ENCODE measurements at places on chromosomes 6 and 20. TPM values are rescaled to one million over a fixed set of nuclear protein-coding genes. Genes with fewer than 3 reads are reported as not detected.

The TRIM10 gene
- not detected for total RNA-seq

- no peak overlapping the region for H3K27ac ChIP-seq
- no peaks in the 10 kb centered on the region for H3K36me3 ChIP-seq
- H3K4me3 ChIP-seq: no peak overlapping the region
- DNase-seq: peak; percentile 87
Measured at GRCh38 chr20:44384423-44385027, 29.0 kb downstream of the HNF4A start.

The ZCCHC3 gene
- 21.5 TPM for total RNA-seq

The DSP gene
- 71.6 TPM for total RNA-seq

GRCh38 chr6:34486106-34486740, 20.3 kb downstream of the PACSIN1 start:
- no peaks in the 10 kb centered on the region for H3K36me3 ChIP-seq
- H3K4me1 ChIP-seq: peaks cover 20% of the 10 kb centered on the region
- no peak overlapping the region for H3K27ac ChIP-seq
- H3K27me3 ChIP-seq: no peaks in the 10 kb centered on the region
- no peak for DNase-seq
- no peak overlapping the region for H3K4me3 ChIP-seq

DNA sequence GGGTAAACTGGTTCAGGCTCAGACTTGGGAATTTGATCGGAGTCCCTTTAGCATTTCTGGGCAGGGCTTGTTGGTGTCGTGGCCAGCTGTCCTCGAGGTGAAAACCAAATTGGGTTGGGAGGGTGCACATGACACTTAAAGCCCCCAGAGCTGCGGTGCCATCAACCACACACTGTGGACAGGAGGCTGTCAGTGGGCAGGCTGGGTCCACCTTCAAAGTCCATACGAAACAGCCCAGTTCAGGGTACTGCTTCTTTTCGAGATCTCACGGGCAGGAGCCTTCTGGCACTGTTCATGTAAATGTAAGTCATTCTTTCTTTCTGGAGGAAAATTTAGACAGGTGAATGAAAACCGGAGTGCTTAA, 7.0 kb downstream of the SYNJ2 start:
- H3K4me3 ChIP-seq: no peak overlapping the region
- H3K36me3 ChIP-seq: no peaks in the 10 kb centered on the region
- peaks cover 56% of the 10 kb centered on the region for H3K4me1 ChIP-seq
- no peak overlapping the region for H3K27ac ChIP-seq
- DNase-seq: no peak

GRCh38 chr6:130752267-130752666, 74.9 kb upstream of the SMLR1 start:
- no peak overlapping the region for H3K27ac ChIP-seq
- DNase-seq: no peak
- no peaks in the 10 kb centered on the region for H3K36me3 ChIP-seq
- no peaks in the 10 kb centered on the region for H3K4me1 ChIP-seq

The RSPH4A gene
- not detected for total RNA-seq

The HDGFL1 gene
- total RNA-seq: not detected

GRCh38 chr6:21745543-21746337, 152.2 kb downstream of the SOX4 start:
- H3K27me3 ChIP-seq: no peaks in the 10 kb centered on the region
- no peak overlapping the region for H3K4me3 ChIP-seq
- no peak overlapping the region for H3K27ac ChIP-seq
- peaks cover 37% of the 10 kb centered on the region for H3K4me1 ChIP-seq

DNA sequence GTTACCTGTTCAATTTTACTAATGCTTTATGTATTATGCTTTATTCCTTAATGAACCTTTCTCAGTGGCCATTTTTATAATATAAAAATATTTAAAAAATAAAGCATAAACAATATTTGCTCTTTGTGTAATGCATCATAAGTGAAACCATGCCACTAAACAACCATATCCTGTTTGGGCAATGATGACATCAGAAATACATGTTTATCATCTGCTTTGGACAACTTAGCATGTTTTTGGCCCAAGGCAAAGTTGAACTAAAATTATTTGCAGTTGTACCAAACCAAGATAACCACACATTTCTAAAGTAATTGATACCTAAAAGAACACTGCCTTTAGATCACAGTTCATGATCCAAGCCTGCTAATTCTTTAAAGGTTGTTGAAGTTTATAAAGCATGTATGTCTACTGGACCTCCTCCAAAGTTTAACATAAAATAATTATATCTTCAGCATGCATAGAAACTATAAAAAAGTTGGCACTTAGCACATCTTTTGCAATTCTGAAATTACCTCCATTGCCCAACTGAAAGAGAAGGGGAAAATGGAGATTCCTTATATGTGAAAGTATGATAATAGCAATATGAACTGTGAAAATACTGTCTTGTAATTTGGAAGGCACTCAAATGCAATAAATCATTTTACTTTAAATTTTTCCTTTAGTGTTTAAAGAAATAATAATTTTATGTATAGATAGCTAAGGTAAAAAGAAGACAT, 325.6 kb upstream of the RUNX2 start:
- H3K36me3 ChIP-seq: no peaks in the 10 kb centered on the region
- no peaks in the 10 kb centered on the region for H3K4me1 ChIP-seq
- H3K27me3 ChIP-seq: no peaks in the 10 kb centered on the region
- H3K27ac ChIP-seq: no peak overlapping the region
- no peak for DNase-seq

- no peaks in the 10 kb centered on the region for H3K36me3 ChIP-seq
- H3K27ac ChIP-seq: no peak overlapping the region
- no peak for DNase-seq
- H3K27me3 ChIP-seq: no peaks in the 10 kb centered on the region
- H3K4me1 ChIP-seq: no peaks in the 10 kb centered on the region
Measured at GRCh38 chr6:15551798-15552197, 111.0 kb downstream of the DTNBP1 start.

- peaks cover 9% of the 10 kb centered on the region for H3K4me1 ChIP-seq
- no peak for DNase-seq
- no peaks in the 10 kb centered on the region for H3K27me3 ChIP-seq
Measured at GRCh38 chr6:37477656-37478435, 21.8 kb downstream of the CCDC167 start.

- no peak for DNase-seq
- no peak overlapping the region for H3K4me3 ChIP-seq
- H3K27me3 ChIP-seq: peaks cover 91% of the 10 kb centered on the region
- H3K27ac ChIP-seq: no peak overlapping the region
- H3K36me3 ChIP-seq: no peaks in the 10 kb centered on the region
Measured at GRCh38 chr20:58800134-58800871, 50.4 kb downstream of the GNAS-AS1 start.

- no peak for DNase-seq
Measured at GRCh38 chr6:142448091-142448729, 146.4 kb downstream of the ADGRG6 start.

The SOX18 gene
- 1.1 TPM for total RNA-seq

The INSM1 gene
- 0.04 TPM for total RNA-seq

DNA sequence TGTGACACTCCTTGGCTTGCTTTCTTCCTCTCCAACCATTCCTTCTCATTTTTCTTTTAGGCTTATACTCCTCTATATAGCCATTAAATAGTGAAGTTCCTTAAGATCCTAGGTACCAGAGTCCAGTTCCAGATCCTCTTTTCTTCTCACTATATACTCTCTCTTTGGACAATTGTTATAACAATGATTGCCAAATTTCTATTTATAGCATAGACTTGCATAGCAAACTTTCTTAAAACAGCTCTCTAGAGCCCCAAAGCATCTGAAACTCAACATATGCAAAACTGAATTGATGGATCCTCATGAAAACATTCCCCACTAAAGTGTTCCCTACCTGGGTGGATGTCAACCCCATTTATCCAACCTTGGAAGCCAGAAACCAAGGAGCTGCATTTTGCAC, 13.4 kb downstream of the PHIP start:
- no peak for DNase-seq
- H3K4me3 ChIP-seq: no peak overlapping the region
- H3K27me3 ChIP-seq: no peaks in the 10 kb centered on the region
- H3K4me1 ChIP-seq: no peaks in the 10 kb centered on the region
- peaks cover 10% of the 10 kb centered on the region for H3K36me3 ChIP-seq

- H3K36me3 ChIP-seq: no peaks in the 10 kb centered on the region
- DNase-seq: no peak
- peaks cover 50% of the 10 kb centered on the region for H3K27me3 ChIP-seq
- H3K4me3 ChIP-seq: peak within 1 kb of the TSS; percentile 55
- H3K4me1 ChIP-seq: peaks cover 29% of the 10 kb centered on the region
Measured at GRCh38 chr6:3227363-3228045, at the start of gene TUBB2B. TSS of gene TUBB2B (minus strand) at chr6:3227653. CDS start at chr6:3227543, 110 bp downstream.

The RFX6 gene
- 0.17 TPM for total RNA-seq

DNA sequence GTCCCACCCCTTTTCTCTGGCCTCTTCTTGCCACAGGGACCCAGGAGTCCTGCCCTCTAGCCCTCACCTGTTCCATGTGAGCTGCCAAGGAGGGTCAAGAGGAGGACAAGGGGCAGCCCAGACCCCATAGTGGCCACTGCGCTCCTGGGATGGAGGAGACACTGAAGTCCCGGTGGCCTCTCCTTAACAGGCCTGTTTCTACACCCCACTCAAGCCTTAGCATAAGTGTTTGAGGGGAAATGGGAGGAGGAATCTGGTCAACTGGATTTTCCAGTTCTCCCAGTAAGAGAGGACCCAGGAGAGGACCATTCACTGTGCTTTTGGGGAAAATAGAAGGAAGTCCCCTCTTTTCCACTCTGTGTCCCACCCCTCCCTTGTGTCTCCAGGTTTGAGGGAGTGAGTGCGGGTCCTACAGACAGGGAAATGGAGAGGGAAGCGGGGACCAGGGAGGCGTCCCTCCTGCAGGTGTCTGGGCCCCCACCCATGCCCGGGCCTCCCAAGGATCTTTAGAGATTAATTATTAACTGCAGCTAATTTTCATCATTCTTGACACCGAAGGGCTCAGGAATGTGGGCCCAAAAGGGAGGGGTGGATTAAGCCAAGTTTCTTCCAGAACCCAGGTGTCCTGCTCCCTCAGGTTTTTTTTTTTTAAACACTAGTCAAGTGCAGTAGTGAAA, at the start of gene SFTA2:
TSS of gene SFTA2 (minus strand) at position 202 of the 677 bp plus-strand sequence. CDS start at position 128, 74 bp downstream.
- H3K27me3 ChIP-seq: no peaks in the 10 kb centered on the region
- H3K36me3 ChIP-seq: peaks cover 13% of the 10 kb centered on the region
- H3K4me1 ChIP-seq: peaks cover 7% of the 10 kb centered on the region

GRCh38 chr20:21396599-21397340, 556 bp downstream of the NKX2-4 start:
- H3K27me3 ChIP-seq: peaks cover 40% of the 10 kb centered on the region
- no peak for DNase-seq
- no peaks in the 10 kb centered on the region for H3K36me3 ChIP-seq
- H3K4me1 ChIP-seq: no peaks in the 10 kb centered on the region
- H3K27ac ChIP-seq: no peak overlapping the region

The LAMA5 gene
- 308 TPM for total RNA-seq

- H3K27me3 ChIP-seq: no peaks in the 10 kb centered on the region
- peak; percentile 49 for DNase-seq
- no peaks in the 10 kb centered on the region for H3K36me3 ChIP-seq
- peaks cover 17% of the 10 kb centered on the region for H3K4me1 ChIP-seq
- H3K27ac ChIP-seq: 0 out of 2 replicates have a peak overlapping the region, but pooled peaks have one; percentile 17
Measured at GRCh38 chr6:21438986-21439352, 154.6 kb upstream of the SOX4 start.

DNA sequence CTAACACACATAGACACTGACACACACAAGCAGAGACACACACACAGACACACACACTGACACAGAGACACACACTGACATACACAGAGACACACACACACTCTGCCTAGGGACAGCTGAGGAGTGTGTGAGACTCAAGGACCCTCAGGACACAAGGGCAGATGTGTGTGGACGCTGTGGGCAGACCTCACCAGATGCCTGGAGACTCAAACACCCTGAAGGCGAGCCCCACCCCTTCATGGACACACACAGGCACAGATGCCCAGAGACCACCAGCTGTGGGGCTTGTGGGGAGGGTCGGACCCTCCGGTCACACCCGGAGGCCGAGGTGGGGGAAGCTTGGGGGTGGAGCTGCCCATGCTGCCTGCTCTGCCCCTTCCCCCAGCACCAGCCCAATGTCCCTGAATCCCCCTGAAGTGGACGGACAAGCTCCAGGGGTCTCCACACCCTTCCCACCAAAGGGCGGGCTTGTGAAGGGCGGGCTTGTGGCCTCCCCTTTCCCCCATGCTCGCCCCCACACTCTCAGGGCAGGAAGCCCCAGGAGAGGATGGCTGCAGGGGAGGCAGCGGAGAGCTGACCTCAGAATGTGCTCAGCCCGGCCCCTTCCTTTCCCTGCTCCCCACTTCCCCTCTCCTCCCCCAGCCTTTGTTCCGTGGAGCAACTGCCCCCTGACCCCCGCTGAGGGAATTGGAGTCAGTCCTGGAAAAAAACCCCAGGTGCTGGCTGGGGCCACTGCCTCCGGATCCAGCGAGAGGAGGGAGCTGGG, 13.9 kb upstream of the ABHD16B start:
- H3K4me1 ChIP-seq: peaks cover 7% of the 10 kb centered on the region
- DNase-seq: no peak
- H3K27ac ChIP-seq: no peak overlapping the region
- no peak overlapping the region for H3K4me3 ChIP-seq
- peaks cover 8% of the 10 kb centered on the region for H3K27me3 ChIP-seq

- H3K36me3 ChIP-seq: no peaks in the 10 kb centered on the region
- no peak overlapping the region for H3K27ac ChIP-seq
- no peak overlapping the region for H3K4me3 ChIP-seq
- no peaks in the 10 kb centered on the region for H3K27me3 ChIP-seq
- DNase-seq: peak; percentile 74
Measured at GRCh38 chr6:41040101-41040939, 1.3 kb upstream of the UNC5CL start.

DNA sequence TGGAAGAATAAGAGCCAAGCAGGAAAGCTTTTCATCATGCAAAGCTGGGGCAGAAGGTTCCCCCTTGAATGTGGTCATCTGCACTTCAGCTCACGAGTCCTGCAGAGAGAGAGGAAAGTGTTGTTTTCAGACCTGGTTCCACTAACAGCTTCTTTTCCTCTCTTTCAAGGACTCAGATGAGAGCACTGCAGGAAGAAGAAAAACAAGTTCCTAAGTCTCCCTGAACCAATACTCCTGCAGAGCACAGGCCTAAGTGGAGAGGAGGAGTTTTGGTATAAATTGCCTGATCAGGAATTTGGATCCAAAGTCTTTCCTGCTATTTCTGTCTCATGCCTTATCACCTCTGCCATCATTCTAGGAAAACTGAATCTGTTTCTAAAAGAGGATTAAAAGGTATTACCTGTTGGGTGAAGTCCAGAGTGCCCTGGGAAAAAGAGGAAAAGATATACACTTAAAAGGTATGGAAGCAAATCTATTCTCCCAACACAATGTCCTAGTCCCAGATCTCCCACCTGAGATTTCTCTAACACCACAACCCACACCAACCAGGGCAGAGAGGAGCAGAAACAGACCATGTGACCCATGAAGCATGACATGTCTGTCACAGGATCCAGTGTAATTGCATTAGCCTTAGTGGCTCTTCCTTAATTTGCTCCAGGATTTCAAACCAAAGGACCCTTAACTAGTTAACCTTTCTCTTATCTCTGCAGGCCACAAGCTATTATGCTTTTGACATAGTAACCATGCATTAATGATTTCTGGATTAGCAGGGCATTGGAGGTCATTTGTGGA, 12.2 kb downstream of the HLA-DRB5 start:
- H3K27ac ChIP-seq: no peak overlapping the region
- H3K4me1 ChIP-seq: no peaks in the 10 kb centered on the region
- no peak overlapping the region for H3K4me3 ChIP-seq
- no peak for DNase-seq
- H3K36me3 ChIP-seq: no peaks in the 10 kb centered on the region
- H3K27me3 ChIP-seq: no peaks in the 10 kb centered on the region

GRCh38 chr6:130159956-130160355, 62.8 kb downstream of the SAMD3 start:
- no peaks in the 10 kb centered on the region for H3K36me3 ChIP-seq
- no peak overlapping the region for H3K4me3 ChIP-seq
- no peak for DNase-seq
- no peaks in the 10 kb centered on the region for H3K4me1 ChIP-seq

Measured in PC-3 (cell line).